ENCODE measurements at places on chromosomes 6 and 20.

DNA sequence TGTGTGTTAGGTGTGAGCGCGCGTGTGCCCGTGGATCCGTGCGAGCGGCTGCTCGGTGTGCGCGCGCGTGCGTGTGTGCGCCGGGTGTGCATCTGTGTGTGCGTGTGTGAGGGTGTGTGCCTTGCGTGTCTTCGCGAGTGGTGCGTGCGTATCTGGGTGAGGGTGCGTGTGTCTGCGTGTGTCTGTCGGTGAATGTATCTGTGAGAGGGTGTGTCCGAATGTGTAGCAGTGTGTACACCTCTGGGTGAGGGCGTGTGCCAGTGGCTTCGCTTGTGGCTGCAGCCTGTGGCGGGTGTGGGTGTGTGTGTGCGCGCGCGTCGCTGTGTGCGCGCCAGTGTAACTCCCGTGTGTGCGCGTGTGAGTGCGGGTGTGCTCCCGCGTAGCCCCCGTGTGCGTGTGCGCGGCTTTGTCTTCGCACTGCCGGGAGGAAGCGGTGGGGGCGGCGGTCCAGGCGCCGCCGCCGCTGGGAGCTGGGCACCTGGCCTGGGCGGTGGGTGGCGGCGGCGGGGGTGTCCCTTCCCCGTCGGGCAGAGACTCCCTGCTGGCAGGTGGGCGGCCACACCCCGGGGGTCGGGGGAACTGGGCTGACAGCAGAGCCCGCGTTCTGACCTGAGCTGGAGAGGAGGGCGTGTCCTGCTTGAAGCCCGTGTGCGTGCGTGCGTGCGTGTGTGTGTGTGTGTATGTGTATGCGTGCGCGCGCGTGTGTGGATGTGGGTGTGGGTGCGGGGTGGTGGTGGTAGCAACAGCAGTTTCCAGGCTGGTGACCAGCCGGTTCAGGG, 61.3 kb upstream of the EPB41L1 start:
- DNase-seq = peak; percentile 42

- no peak for DNase-seq
Observed at GRCh38 chr6:74000666-74001490, 304.9 kb downstream of the CD109 start.

GRCh38 chr6:18340781-18341551, 46.2 kb upstream of the RNF144B start:
- no peak for DNase-seq

GRCh38 chr6:100493206-100493888, 28.6 kb upstream of the SIM1 start:
- DNase-seq = no peak

DNA sequence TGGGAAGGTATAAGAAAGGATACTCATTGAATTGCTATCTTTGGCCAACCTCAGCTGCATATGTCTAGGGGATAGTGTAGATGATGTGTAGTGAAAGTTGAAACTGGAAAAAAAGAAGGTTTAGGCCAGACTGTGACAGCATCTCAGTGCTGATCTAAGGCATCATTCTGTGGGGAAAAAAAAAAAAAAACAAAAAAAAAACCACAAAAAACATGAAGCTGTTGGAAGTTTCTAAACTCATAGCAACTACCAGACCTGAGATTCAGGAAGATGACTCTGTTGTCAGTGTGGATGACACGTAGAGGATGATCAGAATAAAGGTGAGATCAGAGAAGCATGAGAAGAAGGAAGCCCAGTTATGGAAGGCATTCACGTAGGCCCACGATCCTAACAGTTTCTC, 100.8 kb upstream of the CNKSR3 start:
- DNase-seq = no peak

DNA sequence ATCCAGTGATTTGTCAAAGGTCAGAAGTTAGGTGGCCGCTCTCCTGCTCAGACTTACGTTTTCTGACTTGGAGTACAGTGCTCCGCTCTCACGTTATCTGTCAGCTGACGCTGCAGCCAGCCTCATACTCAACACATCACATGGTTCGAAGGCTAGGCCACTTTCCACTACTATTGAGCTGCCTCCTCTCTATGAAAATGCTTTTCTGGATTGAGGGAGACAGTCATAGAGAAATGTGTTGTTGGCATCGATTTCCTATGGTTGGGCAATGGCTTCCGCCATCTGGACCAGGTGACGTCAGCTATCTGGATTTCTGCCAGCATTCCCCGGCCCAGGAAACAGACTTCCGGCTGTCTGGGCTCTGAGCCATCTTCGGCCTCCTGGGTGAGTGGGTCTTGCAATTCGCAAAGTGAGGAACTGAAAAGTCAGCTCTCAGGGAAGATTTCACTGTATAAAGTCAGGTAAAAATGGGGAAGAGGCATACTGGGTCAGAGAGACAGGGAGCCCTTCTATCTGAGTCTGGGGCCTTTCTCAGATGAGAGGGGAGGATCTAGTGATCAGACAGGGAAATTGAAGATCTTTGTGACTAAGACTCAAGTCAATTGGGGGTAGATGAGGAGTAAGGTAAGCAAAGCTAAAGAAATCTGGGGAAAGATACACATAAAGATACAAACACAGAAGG, 37.5 kb upstream of the IER3 start:
- DNase-seq = no peak

DNA sequence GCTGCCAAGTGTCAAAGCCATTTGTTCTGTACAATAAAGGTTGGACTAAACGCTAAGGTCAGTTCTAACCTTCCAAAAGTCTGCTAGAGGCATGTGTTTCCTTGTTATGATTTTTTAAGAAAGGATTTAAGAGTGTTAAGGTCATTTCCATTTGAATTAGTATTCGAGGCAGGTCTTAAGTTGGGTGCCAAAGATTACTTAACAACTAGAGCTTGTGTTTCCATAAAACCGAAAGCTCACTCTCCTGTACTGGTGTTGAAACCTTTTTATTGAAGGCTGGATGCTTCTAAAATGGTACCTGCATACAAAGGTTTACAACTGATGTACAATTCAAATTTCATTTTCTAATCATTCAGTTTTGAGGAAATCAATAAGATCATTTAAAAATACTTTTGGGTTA, 82.4 kb downstream of the RNF144B start:
- no peak for DNase-seq

- DNase-seq = no peak
Observed at GRCh38 chr6:113558966-113559365, 298.2 kb upstream of the MARCKS start.

- no peak for DNase-seq
Observed at GRCh38 chr6:116369964-116370759, 585 bp upstream of the DSE start.

DNA sequence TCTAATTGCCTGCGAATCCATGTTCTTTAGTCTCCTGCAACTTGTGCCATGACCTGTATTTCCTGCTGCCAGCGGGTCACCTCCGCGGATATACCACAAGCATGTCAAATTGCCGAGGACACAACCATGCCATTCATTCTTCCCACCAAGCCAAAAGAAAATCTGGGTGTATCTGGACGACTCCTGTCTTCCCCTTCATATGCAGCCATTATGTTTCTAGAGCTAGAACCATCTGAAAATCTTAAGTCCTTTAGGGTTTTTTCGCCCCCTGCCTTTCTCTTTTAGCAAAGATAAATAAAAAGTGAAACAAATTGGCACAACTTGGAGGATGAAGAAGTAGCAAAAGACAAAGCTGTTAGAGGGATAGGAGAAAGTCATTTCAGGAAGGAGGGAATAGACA, 242.6 kb downstream of the ARID1B start:
- DNase-seq = no peak

- no peak for DNase-seq
Observed at GRCh38 chr20:35893942-35894341, 60.4 kb downstream of the SCAND1 start.

GRCh38 chr6:29865631-29866030, 38.0 kb downstream of the HLA-G start:
- DNase-seq = no peak

DNA sequence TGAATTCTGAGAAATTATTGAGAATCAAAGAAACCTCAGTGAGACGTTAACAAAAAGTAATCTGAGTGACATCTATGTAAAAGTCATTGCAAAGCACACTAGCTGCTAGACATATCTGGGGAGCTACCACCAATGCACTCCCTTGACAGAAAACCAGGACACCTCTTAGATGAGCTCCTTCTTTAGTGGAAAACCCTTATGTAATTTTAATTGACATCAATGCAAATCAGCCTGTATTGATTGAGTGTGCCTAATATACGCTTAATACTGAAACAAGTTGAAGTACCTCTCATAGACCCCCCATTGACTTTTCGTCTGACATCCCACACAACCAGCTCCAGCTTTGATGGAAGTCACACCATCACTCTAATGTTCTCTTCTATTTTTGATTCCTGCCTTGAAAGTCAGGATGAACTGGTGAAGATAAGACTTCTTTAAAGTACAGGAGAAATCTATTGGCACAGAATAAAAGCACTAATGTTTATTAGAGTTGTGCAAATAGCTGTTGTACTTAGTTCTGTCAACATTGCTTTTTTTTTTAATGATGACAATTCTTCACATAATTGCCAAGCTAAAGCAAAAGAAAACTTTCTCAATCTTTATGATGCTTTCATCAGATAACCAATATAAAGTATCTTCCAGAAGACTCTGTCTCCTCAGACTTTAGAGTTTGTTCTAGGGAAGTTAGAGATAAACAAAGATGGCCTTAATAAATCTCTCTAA, 98.0 kb upstream of the FAM8A1 start:
- DNase-seq = no peak

- peak; percentile 22 for DNase-seq
Observed at GRCh38 chr6:157879873-157880254, 56.8 kb downstream of the SNX9 start.

- no peak for DNase-seq
Observed at GRCh38 chr6:151858294-151858693, 50.8 kb downstream of the ESR1 start.

GRCh38 chr6:21690489-21690888, 96.9 kb downstream of the SOX4 start:
- DNase-seq = no peak

DNA sequence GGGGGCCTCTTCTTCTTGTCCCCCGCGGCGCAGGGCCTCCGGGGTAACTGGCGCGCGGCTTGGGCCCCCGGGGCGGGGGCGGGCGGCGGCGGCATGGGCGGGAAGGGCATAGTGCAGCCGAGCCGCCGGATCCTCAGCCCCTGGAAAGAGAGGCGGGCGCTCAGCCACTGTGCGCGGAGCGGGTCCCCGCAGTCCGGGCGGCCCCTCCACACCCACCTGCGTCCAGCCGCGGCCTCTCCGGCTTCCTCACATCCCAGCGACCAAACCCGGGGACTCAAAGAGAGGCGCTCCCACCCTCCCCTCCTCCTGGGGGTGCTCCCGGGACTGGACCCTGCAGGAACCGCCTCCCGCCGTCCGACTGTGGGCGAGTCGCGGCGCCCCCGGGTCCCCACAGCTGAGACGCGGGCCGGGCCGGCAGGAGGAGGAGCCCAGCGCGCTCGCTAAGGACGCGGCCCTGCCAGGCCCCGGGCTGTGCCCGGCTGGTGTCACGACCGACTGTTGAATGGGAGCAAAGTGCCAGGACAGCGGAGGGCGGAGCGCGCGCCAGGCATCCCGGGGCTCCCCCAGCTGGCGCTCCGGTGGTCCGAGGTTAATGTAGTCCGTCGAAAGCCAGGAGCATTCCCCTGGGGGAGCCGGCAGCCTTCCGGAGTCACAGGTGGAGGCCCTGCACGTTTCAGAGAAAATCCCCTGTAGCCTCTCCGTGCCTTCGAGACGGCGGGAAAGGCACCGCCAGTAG, at the start of gene PRR18:
TSS of gene PRR18 (minus strand) at position 360 of the 736 bp plus-strand sequence. CDS start at position 110, 250 bp downstream.
- no peak for DNase-seq
